HFFc6 (cell line): ENCODE measurements at places on chromosomes 7 and 10. TPM values are rescaled to one million over a fixed set of nuclear protein-coding genes. Genes with fewer than 3 reads are reported as not detected.

GRCh38 chr7:116708248-116708647 lies 36.3 kb downstream of the MET start:
- no peaks in the 10 kb centered on the region; the same call in 1 of the 2 replicates for H3K27me3 ChIP-seq
- H3K4me1 ChIP-seq: peaks cover 99% of the 10 kb centered on the region
- no peak for DNase-seq
- peak overlapping the region; percentile 76 for H3K27ac ChIP-seq
- H3K36me3 ChIP-seq: peaks cover 55% of the 10 kb centered on the region

DNA sequence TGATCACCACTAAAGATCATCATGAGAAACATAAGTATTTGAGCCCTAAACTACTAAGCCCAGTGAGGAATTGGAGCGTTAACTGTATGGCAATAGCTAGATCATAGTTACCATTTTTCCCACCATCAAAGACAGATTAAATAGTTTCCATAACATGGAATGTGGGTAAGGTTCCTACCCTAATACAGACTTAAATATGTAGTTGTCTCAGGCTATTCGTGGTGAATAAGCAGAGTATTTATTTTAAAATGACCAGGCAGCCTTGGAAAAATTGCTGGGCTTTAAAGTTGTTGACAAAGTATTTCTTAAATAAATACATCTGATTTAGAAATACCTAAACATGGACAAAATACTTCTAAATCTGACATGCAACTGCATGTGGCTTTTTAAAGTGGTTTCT lies 106.8 kb downstream of the NT5C2 start:
- H3K36me3 ChIP-seq: peaks cover 61% of the 10 kb centered on the region
- H3K27ac ChIP-seq: no peak overlapping the region
- no peaks in the 10 kb centered on the region for H3K4me1 ChIP-seq
- peaks cover 3% of the 10 kb centered on the region; the same call in 1 of the 2 replicates for H3K27me3 ChIP-seq

DNA sequence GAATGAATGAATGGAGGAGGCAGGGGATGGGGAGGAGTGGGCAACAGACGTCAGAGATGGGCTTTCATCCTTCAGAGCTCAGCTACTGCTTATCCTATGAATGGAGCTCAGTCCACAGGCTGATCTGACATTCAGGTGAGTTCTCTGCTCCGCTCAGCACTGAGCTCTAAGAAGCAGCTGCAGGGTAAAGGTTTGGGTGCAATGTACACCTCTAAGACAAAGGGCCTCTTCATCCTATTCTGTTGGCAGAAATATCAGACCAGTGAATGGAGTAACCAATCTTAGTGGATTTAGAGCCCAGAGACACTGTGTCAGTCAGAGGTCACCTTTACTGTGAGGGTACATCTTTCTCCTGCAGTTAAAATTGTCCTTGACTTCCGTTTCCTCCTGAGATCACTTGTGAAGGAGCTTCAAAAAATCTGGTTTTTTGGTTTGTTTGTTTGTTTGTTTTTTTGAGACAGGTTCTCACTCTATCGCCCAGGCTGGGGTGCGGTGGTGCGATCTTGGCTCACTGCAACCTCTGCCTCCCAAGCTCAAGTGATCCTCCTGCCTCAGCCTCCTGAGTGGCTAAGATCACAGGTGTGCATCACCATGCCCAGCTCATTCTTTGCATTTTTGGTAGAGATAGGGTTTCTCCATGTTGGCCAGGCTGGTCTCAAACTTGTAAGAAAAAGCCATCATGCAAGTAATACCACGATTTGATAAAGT lies 5.1 kb upstream of the CCZ1B start:
- H3K27ac ChIP-seq: no peak overlapping the region
- peaks cover 8% of the 10 kb centered on the region; the same call in 1 of the 2 replicates for H3K4me1 ChIP-seq
- no peaks in the 10 kb centered on the region for H3K36me3 ChIP-seq
- peaks cover 8% of the 10 kb centered on the region for H3K27me3 ChIP-seq

Gene MMRN2
- 0.72 to 1.6 TPM (median 0.89 TPM) in 3 replicates for total RNA-seq

Gene GPR141
- not detected in 3 replicates for total RNA-seq
